Astrocyte (in vitro differentiated cells and primary cell): ENCODE measurements at places on chromosomes 16 and 17. TPM values are rescaled to one million over a fixed set of nuclear protein-coding genes. Genes with fewer than 3 reads are reported as not detected.

- no peaks in the 10 kb centered on the region for H3K36me3 ChIP-seq
- no peaks in the 10 kb centered on the region for H3K27me3 ChIP-seq
- no peak overlapping the region for H3K4me3 ChIP-seq
Observed at GRCh38 chr17:20273741-20274500, 193.4 kb downstream of the LGALS9B start.

- DNase-seq: peak; percentile 77
- H3K27me3 ChIP-seq: no peaks in the 10 kb centered on the region
- peaks cover 14% of the 10 kb centered on the region for H3K4me1 ChIP-seq
Observed at GRCh38 chr17:63600569-63601438, at the start of gene TACO1. TSS of gene TACO1 (plus strand) at chr17:63600895. CDS start at chr17:63601084, 189 bp downstream.

- H3K27ac ChIP-seq: peak overlapping the region; percentile 69
- no peak overlapping the region for H3K4me3 ChIP-seq
- H3K4me1 ChIP-seq: peaks cover 11% of the 10 kb centered on the region
- H3K36me3 ChIP-seq: peaks cover 18% of the 10 kb centered on the region
- peak; percentile 97 for DNase-seq
Observed at GRCh38 chr17:19958023-19958422, 19.6 kb downstream of the AKAP10 start.

DNA sequence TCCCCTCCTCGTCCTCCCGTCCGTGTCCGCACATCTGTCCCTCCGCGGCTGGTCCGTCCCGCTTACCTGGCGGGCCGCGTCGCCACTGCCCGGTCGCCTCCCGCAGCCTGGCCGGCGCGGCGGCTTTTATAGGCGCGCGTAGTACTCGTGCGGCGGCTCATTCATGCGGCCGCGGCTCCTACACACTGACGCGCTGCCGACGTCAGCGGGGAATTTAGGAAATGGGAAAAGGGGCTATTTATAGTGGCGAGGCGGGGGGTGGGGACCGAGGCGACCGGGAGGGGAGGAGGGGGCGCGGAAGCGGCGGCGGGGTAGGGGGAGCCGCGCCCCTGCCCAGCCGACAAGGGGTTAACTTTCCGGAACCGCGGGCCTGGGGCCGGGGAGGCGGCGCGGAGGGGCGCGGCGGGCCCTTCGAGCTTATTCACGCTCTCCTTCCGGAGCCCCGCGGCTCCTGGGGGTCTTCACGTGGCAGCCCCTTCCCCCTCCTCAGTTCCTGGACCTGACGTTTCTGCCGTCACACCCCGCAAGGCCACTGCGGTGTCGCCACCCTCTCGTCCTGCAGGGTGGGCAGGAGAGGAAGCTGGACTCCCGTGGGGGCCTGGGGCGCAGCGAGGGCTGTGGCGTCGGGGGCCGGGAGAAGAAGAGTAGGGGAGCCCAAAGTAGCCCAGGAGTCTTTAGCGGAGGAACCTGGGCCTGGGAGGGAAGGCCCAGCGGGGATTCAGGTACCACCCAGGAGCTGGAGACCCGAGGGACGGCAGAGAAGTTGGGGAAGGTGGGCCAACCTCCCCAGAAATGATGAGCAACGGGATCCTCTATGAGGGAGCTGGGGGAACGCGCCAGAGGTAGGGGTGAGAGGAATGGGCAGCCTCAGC is 3.6 kb upstream of the HIC1 start:
- H3K4me1 ChIP-seq: peaks cover 25% of the 10 kb centered on the region
- no peaks in the 10 kb centered on the region for H3K27me3 ChIP-seq
- H3K4me3 ChIP-seq: no peak overlapping the region
- no peaks in the 10 kb centered on the region for H3K36me3 ChIP-seq
- DNase-seq: no peak
- no peak overlapping the region for H3K27ac ChIP-seq

DNA sequence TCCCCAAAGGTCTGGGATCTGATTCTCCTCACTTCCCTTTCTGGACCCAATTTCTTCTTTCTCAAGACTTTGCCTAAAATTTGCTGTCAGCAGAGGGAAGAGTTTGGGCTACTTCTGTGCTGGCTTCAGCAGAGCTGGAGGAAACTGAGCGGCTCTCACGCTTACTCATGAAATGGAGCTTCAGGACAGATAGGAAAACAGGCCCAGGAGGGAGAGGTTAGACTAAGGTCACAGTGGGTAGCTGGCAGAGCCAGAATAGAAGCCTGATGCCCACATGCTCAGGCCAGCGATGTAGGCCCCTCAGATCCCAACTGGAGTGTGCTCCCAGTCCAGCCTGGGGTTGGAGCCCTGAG is 593 bp downstream of the SLC38A7 start:
- H3K27me3 ChIP-seq: no peaks in the 10 kb centered on the region
- peak; percentile 14 for DNase-seq
- H3K27ac ChIP-seq: peak overlapping the region; percentile 81
- H3K4me3 ChIP-seq: peak overlapping the region; percentile 95
- H3K36me3 ChIP-seq: no peaks in the 10 kb centered on the region
- peaks cover 12% of the 10 kb centered on the region for H3K4me1 ChIP-seq

- peak; percentile 22 for DNase-seq
- peaks cover 6% of the 10 kb centered on the region for H3K4me1 ChIP-seq
- H3K36me3 ChIP-seq: no peaks in the 10 kb centered on the region
- H3K4me3 ChIP-seq: peak overlapping the region; percentile 57
- H3K27me3 ChIP-seq: no peaks in the 10 kb centered on the region
Observed at GRCh38 chr17:77247048-77247541, 106.3 kb downstream of the SEC14L1 start.

- DNase-seq: no peak
- no peak overlapping the region for H3K4me3 ChIP-seq
- peaks cover 2% of the 10 kb centered on the region for H3K36me3 ChIP-seq
- no peak overlapping the region for H3K27ac ChIP-seq
- H3K27me3 ChIP-seq: no peaks in the 10 kb centered on the region
Observed at GRCh38 chr17:73289549-73290254, 22.1 kb downstream of the CDC42EP4 start.

- peaks cover 25% of the 10 kb centered on the region for H3K4me1 ChIP-seq
- DNase-seq: no peak
- no peaks in the 10 kb centered on the region for H3K36me3 ChIP-seq
- no peaks in the 10 kb centered on the region for H3K27me3 ChIP-seq
- H3K27ac ChIP-seq: no peak overlapping the region
- H3K4me3 ChIP-seq: no peak overlapping the region
Observed at GRCh38 chr16:85584819-85585282, 28.3 kb upstream of the GSE1 start.

- peak; percentile 93 for DNase-seq
- no peak overlapping the region for H3K4me3 ChIP-seq
- H3K27ac ChIP-seq: peak overlapping the region; percentile 69
- H3K4me1 ChIP-seq: peaks cover 46% of the 10 kb centered on the region
Observed at GRCh38 chr17:82003411-82004381, 19.0 kb downstream of the CENPX start.

DNA sequence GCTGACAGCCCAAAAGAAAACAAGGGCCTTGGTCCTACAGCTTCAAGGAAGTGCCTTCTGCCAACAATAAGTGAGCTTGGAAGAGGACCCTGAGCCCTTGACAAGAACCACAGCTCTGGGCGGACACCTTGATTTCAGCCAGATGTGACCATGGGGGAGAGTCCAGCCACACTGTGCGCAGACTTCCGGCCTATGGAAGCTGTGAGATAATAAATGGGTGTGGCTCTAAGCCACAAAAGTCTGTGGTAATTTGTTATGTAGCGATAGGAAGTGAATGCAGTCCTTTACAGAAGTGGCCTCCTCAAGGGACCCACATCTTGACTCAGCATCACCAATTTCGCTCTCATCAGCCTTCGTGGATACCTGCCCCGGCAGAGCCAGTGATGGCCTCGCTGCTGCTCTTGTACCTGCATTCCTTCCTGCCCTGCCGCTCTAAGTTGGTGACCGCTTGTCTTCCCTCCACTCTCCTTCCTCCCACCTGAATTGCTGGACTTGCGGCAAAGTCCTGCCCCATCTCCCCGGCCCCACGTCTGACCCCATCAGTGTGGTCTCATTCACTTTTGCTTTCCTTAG is 29.3 kb downstream of the PRSS54 start:
- no peak for DNase-seq
- H3K36me3 ChIP-seq: no peaks in the 10 kb centered on the region
- no peaks in the 10 kb centered on the region for H3K27me3 ChIP-seq
- no peak overlapping the region for H3K27ac ChIP-seq

GRCh38 chr16:24736758-24737157 is 7.3 kb downstream of the TNRC6A start:
- H3K4me3 ChIP-seq: no peak overlapping the region
- H3K27me3 ChIP-seq: no peaks in the 10 kb centered on the region
- peaks cover 21% of the 10 kb centered on the region for H3K4me1 ChIP-seq
- peak overlapping the region; percentile 31 for H3K27ac ChIP-seq

DNA sequence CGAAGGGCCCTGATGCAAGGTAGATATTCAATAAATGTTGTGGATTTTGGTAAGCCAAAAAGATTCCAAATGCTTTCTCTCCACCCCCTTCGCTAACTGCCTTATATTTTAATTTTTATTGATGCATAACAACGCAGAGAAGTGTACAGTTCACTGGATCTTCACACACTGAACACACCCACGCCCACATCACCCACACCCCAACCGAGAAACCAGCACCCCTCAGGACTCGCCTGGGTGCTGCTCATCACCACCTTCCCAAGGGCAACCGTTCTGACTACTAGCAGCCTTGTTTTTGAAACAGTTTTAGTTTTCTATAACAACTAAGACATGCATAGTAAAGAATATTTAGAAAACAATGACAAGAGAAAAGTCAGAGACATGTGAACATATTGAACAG is 9.1 kb upstream of the PLCG2 start:
- H3K27me3 ChIP-seq: peaks cover 3% of the 10 kb centered on the region
- no peaks in the 10 kb centered on the region for H3K4me1 ChIP-seq
- no peak for DNase-seq
- H3K36me3 ChIP-seq: no peaks in the 10 kb centered on the region
- H3K27ac ChIP-seq: no peak overlapping the region

- no peak overlapping the region for H3K27ac ChIP-seq
- no peak for DNase-seq
- no peaks in the 10 kb centered on the region for H3K4me1 ChIP-seq
Observed at GRCh38 chr16:87404764-87405625, 12.9 kb downstream of the MAP1LC3B start.

SLC47A2 gene
- total RNA-seq: not detected in 2 replicates

SOST gene
- total RNA-seq: not detected in 2 replicates

TGFB1I1 gene
- total RNA-seq: 124 and 134 TPM in 2 replicates

CFAP97D1 gene
- total RNA-seq: 0.16 TPM in 1 of 2 replicates, not detected in the other

MYO1D gene
- 18.0 and 23.5 TPM in 2 replicates for total RNA-seq

SGCA gene
- 0.32 TPM in 1 of 2 replicates, not detected in the other for total RNA-seq

WNK4 gene
- 22.8 and 34.8 TPM in 2 replicates for total RNA-seq

TBX6 gene
- total RNA-seq: 0.22 and 0.27 TPM in 2 replicates

TNFRSF17 gene
- total RNA-seq: not detected in 2 replicates
